ENCODE measurements at places on chromosomes 5 and 9. TPM values are rescaled to one million over a fixed set of nuclear protein-coding genes. Genes with fewer than 3 reads are reported as not detected.

DNA sequence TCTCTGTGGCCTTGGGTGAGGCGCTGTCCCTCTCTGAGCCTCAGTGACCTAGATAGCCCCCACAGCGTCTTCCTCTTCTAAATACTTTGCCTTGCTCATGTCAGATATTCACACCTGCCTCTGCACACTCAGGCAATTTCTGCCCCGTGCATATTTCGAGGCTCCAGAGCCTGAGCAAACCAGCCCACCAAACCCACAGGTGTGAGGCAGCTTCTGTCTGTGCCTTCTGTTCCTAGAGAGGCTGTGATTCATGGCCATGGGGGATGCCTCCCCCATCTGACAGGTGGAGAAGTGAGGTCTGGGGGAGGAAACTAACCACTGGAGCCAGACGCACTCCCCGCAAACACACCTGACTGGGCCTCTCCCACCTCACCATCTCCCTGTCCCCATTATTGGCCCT lies 42.7 kb upstream of the CPLX2 start:
- no peak for DNase-seq

- DNase-seq = no peak
Measured at GRCh38 chr5:95564450-95564849, 9.5 kb downstream of the ARSK start.

The ROR2 gene
- total RNA-seq = 8.4 TPM

The FAM151B gene
- 0.32 TPM for total RNA-seq

The GLDC gene
- total RNA-seq = 14.3 TPM

DNA sequence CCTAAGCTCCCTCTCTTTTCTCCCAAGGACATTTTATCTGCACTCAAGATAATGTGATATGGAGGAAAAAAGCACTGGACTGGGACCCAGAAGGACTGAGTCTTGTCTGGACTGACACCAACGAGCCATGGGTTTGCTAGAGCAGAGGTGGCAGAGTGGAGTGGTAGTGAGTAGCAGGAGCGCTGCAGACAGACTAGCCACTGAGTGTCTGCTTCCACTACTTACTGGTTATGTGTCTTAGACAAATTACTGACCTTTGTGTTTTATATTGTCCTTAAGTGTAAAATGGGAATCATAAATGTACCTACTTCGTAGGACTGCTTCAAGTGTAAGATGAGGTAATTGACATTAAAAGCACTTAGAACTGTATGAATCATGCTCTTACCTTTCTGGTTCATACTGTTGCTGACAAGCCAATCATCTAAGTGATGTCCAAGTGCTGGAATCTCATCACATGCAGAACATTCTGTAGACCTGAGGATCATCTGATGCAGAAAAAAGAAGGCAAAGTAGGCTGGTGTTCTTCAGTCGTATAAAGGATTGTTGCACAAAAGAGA lies 12.5 kb upstream of the PRLR start:
- DNase-seq = no peak

GRCh38 chr9:5832071-5832537 lies 813 bp downstream of the ERMP1 start:
- DNase-seq = no peak

The FCN2 gene
- total RNA-seq = not detected

DNA sequence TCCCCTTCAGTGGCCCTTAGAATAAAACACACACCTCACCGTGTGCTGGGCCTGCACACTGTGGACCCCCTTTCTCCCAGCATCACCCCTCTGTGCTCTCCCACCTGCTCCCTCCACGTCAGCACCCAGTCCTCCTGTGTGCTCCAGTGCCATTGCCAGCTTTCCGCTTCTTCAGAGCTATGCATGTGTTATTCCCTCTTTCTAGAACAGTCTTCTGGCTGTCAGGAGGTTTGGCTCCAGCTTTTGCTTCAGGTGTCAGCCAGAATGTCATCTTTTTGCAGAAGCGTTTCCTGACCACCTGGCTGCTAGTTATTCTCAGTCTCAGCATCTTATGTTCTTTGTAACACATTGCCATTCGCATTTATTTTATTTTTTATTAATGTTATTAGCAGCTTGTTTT lies 119.7 kb downstream of the TLE4 start:
- no peak for DNase-seq

DNA sequence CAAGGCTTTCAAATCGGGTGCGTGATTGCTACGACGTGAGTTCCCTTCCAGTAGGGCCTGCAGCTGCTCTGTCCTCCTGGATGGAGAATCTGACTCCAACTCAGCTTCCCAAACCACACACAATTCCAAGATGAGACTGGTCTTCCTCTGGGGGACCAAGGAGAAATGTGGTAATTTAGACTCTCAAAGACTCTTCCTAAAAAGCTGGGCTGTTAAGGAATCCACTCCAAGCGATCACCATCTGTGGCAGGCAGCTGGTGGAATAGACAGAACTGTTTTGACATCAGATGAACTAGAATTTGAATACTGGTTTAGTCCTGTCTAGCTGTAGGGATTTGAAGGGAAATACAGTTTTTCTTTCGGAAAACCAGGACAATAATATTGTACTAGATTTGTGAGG lies 130.7 kb upstream of the KLF4 start:
- DNase-seq = no peak

- no peak for DNase-seq
Measured at GRCh38 chr9:100033877-100034551, 64.8 kb downstream of the ERP44 start.

GRCh38 chr9:106643211-106643930 lies 219.6 kb upstream of the ZNF462 start:
- no peak for DNase-seq

DNA sequence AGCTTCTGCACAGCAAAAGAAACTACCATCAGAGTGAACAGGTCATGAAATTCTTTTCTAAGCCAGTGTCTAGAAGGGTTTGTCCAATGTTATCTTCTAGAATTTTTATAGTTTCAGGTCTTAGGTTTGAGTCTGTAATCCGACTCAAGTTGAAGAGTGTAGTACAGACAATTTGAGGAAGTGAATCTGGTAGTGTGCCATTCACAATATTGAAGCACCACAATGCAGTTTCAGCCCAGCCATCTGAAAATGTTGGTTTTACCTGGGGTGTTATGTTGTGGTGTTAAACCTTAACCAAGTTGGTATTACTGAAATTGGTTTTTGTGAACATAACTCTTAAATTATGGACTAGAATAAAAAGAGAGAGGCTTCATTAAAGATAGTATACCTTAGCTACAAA lies 77.2 kb downstream of the ADAMTS16 start:
- DNase-seq = no peak

DNA sequence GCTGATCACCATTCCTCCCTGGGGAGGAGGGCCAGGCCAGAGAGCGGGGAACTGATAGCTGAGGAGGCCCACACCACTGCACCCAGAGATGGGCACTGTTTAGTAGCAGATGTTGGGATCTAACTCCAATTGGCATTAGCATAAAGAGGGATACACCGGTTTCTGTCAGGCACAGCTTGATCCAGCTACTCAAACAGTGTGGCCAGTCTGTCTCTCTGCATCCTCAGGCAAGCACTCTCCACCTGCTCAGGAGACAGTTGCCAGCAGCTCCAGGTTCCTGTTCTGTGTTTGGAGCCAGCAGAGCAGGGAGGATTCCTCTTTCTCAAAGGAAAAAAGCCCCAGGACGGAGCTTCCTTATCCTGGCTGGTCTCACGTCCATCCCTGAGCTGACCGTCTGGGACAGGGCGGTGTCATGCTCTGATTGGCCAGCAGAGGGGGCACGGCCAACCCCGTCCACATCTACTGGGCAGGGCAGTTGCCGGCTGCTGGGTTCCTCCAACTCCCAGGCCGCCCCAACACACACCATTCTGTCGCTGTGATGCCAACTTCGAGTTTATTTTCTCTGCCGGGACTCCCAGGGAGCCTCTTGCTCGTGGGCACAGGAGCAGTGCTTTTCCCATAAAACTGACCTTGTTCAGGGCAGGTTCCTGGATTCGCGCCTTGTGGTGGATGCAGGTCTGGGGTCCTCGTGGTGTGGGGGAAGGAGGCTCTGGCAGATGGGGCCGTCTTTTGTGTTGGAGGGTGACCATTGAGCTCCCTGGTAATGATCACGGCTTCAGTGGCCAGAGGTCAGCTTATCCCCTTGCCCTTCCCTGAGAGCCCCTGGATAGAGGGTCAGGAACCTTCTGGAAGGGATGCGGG lies 47.9 kb downstream of the COL5A1 start:
- peak; percentile 49 for DNase-seq

DNA sequence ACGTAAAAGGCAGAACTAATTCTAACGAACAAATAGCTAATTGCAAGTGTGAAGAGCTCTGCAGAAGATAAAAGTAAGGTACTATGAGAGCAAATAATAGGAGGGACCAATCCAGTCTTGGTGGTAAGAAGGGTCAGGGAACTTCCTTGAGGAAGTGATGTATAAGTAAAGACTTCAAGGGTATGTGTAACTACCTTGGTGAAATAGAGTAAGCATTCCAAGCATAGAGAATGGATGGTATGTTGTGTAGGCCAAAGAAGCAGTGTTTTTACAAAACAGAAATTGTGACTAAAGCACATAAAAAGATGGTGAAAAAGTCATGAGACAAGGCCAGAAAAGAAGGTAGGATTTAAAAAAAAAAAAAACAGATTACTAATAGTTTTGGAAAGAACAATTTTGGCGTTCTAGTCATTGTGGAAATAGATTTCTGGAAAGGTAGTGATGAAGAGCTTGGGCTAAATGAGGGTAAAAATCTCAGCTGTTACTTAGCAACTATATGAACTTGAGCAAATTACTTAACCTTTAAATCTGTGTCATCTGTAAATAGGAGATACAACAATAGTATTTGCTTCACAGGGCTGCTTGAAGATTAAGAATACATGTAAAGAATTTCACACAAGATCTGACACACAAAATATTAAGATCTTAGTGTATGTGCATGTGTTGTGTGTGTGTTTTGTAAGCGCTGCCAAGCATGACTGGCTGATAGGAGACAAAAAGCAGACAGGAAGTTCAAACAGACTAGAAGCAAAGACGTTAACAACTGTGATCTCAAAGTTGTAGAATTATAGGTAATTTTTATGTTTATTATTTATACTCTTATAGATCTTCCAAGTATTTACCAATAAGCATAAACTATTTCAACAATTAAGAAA lies 73.5 kb downstream of the NR6A1 start:
- DNase-seq = no peak

DNA sequence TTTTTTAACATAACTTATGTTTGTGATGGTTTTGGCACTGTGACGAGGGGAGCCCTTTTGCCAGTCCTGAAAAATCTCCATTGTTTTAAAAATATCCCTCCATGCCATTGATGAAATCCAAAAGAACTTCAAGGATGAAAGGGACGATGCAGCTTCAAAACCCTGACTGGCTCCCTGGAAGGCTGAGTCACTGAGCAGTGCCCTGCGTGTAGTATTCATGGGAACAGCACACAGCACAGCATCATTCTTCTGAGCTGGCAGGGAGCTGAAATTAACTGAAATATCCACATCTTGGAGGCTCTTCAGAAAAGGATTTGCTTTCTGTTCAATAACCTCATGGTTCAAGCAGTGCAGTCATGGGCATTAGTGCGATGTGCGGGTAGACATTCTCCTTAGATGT lies 29.7 kb downstream of the PDE4D start:
- DNase-seq = no peak

- DNase-seq = no peak
Measured at GRCh38 chr5:1212881-1213280, 11.5 kb downstream of the SLC6A19 start.
